ENCODE measurements at places on chromosomes 5 and 9. TPM values are rescaled to one million over a fixed set of nuclear protein-coding genes. Genes with fewer than 3 reads are reported as not detected.
A peak's percentile ranks its signal among the peaks of the same experiment; 100 is the strongest.

- H3K36me3 ChIP-seq, result no peaks in the 10 kb centered on the region
- no peak overlapping the region for H3K4me3 ChIP-seq
- H3K27ac ChIP-seq, result no peak overlapping the region
- DNase-seq, result peak; percentile 63
- no peaks in the 10 kb centered on the region for H3K27me3 ChIP-seq
- no peaks in the 10 kb centered on the region for H3K4me1 ChIP-seq
These were observed 241.5 kb upstream of the CDH18 start for GRCh38 chr5:20229303-20230005.

- no peaks in the 10 kb centered on the region for H3K27me3 ChIP-seq
- H3K4me3 ChIP-seq, result no peak overlapping the region
- H3K27ac ChIP-seq, result no peak overlapping the region
- no peaks in the 10 kb centered on the region for H3K36me3 ChIP-seq
- H3K4me1 ChIP-seq, result no peaks in the 10 kb centered on the region
- DNase-seq, result peak; percentile 68
These were observed 146.1 kb downstream of the TMEM167A start for GRCh38 chr5:82931110-82931509.

DNA sequence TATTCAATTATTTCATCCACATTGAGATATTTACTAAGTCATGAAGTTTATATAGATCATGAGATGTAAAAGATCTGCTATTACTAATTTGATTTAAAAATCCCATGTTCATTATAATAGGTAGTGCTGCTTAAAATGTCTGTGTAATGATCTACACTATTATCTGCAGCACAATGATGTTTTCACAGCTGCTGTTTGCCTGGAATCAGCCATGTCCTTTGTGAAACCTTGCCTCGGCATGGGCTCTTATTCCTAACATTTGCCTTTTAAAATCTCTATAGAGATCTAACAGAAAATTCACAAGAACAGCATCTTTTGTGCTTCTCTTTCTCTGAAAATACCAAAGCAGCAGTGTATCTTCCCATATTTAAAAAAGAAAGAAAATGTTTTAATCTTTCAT lies 444.6 kb downstream of the PTPRD start:
- no peak for DNase-seq
- H3K27me3 ChIP-seq, result no peaks in the 10 kb centered on the region
- no peaks in the 10 kb centered on the region for H3K4me1 ChIP-seq

- no peaks in the 10 kb centered on the region for H3K4me1 ChIP-seq
- no peak overlapping the region for H3K27ac ChIP-seq
- no peaks in the 10 kb centered on the region for H3K27me3 ChIP-seq
- no peak overlapping the region for H3K4me3 ChIP-seq
- DNase-seq, result no peak
These were observed 499.1 kb downstream of the NFIB start for GRCh38 chr9:13814647-13815400.

DNA sequence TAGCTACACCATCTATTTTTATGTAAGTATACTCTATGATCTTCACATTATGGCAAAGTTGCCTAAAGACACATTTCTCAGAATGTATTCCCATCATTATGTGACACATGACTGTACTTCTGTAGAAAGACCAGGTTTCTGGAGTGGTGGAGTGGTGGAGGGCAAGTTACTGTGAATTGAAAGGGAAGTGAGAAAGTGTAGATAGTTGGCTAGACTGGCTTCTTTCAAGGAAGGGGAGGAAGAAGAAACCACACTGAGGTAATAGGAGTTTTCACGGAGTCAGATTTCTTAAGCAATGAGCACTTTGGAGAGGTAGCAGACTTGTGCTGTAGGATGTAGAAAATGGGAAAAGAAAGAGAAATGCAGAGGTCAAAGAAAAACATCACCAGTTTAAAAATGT lies 50.9 kb upstream of the EQTN start:
- H3K4me3 ChIP-seq, result no peak overlapping the region
- no peaks in the 10 kb centered on the region for H3K36me3 ChIP-seq
- no peak for DNase-seq
- no peaks in the 10 kb centered on the region for H3K4me1 ChIP-seq
- H3K27ac ChIP-seq, result no peak overlapping the region

DNA sequence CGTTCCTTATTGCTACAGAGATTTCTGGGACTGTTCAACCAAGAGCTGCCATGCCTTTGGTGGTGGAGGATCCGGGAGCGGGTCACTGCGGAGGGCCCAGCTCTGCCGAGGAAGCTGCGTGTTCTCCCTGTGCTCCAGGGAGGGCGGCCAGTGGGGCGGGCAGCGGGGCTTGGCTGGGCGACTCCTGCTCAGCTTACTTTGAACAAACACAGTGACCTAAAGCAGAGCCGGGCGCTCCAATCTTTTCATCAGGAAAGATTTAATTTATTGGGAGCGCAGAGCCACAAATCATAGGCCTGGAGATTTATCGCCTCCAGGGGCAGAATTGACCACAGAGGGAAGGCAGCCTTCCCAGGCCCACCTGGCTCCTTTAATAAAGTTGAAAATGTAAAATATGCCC lies 27.7 kb downstream of the LHX3 start:
- H3K36me3 ChIP-seq, result no peaks in the 10 kb centered on the region
- no peaks in the 10 kb centered on the region for H3K4me1 ChIP-seq
- peaks cover 4% of the 10 kb centered on the region for H3K27me3 ChIP-seq
- H3K27ac ChIP-seq, result no peak overlapping the region

- H3K27me3 ChIP-seq, result no peaks in the 10 kb centered on the region
- no peak overlapping the region for H3K4me3 ChIP-seq
- peak; percentile 29 for DNase-seq
- peaks cover 15% of the 10 kb centered on the region for H3K4me1 ChIP-seq
These were observed 40.0 kb downstream of the PTGES start for GRCh38 chr9:129712634-129713401.

DNA sequence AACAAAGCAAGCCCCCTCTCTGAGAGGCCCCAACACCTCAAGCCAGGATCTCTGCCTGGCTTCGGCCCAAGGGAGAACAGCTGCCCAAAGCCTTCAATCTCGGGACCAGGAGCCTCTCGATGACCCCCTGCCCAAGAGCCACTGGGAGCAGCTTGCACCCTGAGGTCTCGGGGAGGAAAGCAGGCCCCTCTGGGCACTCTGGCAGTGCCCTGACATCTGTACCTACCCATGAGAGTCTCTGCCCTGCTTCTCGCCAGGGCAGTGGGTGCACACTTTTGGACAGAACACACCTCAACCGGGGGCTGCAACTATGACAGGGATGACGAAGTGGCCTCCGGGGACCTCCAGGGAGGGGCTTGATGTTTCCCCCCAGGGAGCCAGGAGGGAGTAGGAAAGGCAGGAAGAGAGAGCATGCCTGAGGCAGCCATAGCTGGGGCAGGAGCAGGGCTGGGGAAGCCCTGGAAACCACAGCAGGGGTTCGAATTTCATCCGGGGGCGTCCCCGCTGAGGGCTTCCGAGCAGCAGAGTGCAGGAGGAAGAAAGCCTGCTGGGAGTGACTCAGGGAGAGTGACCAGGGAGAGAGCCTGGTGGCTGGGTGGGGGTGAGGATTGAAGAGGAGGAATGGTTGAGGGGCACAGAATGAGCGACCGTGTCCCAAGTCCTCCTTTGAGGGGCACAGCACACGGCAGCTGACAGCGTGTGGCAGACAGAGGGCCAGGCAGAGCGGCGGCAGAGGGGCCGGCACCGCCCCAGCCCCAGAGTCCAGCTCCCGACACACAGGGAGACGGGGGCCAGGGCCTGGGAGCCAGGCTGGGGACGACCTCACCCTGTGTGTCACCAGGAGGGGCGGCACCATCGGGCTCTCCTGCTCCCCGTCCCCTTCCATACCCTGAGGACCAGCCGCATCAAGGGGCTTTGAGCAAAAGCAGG lies 1.8 kb downstream of the LPCAT1 start:
- H3K36me3 ChIP-seq, result peaks cover 10% of the 10 kb centered on the region
- peak overlapping the region; percentile 81 for H3K27ac ChIP-seq
- H3K4me3 ChIP-seq, result peak overlapping the region; percentile 86
- peaks cover 20% of the 10 kb centered on the region for H3K4me1 ChIP-seq

GRCh38 chr9:91884696-91885687 lies 65.0 kb downstream of the ROR2 start:
- no peak overlapping the region for H3K4me3 ChIP-seq
- H3K27me3 ChIP-seq, result no peaks in the 10 kb centered on the region
- no peaks in the 10 kb centered on the region for H3K36me3 ChIP-seq
- DNase-seq, result peak; percentile 27
- peaks cover 7% of the 10 kb centered on the region for H3K4me1 ChIP-seq
- H3K27ac ChIP-seq, result peak overlapping the region; percentile 61

- DNase-seq, result no peak
- no peak overlapping the region for H3K4me3 ChIP-seq
- H3K27ac ChIP-seq, result no peak overlapping the region
- H3K36me3 ChIP-seq, result no peaks in the 10 kb centered on the region
These were observed 322.6 kb downstream of the FBXL17 start for GRCh38 chr5:108059334-108059733.

GRCh38 chr5:91946870-91947269 lies 563.8 kb upstream of the ARRDC3 start:
- no peaks in the 10 kb centered on the region for H3K36me3 ChIP-seq
- no peak for DNase-seq
- H3K4me3 ChIP-seq, result no peak overlapping the region
- H3K27ac ChIP-seq, result no peak overlapping the region
- H3K27me3 ChIP-seq, result no peaks in the 10 kb centered on the region

DNA sequence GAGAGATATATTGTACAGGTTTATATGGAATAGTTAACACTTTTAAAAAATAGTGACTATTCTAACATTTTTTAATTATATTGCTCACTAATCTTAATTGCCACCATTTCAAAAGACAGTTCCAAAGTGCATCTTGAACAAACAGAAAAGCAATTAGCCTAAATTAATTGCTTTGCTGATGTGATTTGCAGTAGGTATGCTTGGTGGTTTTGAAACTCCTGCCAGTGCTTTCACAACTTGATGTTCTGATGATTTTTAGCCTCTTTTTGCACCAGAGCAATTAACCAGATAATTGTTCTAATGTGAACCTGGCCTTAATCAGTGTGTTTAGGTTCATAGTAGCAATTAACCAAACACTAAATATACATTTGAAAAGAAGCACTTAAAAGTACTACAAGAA lies 207.6 kb downstream of the FBXL17 start:
- no peaks in the 10 kb centered on the region for H3K27me3 ChIP-seq
- H3K4me3 ChIP-seq, result no peak overlapping the region
- no peak for DNase-seq
- H3K27ac ChIP-seq, result no peak overlapping the region
- H3K4me1 ChIP-seq, result no peaks in the 10 kb centered on the region

DNA sequence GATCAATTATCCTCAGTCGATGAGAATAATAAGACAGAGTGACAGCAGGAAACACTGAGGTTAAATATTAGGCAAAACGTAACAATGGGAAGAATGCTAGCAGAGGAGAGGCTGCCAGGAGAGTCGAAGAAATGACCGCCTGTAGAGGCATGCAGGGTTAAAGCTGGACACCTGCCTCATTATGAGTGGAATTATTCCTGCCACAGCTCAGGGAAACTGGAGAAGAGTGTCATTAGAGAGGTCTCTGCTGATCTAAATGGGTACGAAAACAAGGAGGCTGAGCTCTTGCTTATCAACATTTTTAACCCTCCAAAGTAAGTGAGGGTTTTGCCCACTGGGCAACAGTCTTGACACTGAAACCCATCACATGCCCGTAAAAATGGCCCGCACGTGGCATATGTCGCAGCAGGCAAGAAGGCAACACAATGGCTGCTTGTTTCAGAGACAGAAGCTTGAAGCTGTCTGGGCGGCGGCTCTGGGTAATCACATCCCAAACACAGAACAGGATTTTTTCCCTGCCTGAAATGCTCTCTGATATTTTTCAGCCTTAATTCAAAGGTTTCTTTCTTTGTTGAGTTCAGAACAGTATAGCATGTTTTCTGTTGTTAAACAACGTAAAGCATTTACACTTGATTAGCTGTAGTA lies 118.7 kb downstream of the MED27 start:
- no peak overlapping the region for H3K27ac ChIP-seq
- no peaks in the 10 kb centered on the region for H3K36me3 ChIP-seq
- H3K4me1 ChIP-seq, result no peaks in the 10 kb centered on the region
- no peak overlapping the region for H3K4me3 ChIP-seq
- peak; percentile 64 for DNase-seq
- no peaks in the 10 kb centered on the region for H3K27me3 ChIP-seq

DNA sequence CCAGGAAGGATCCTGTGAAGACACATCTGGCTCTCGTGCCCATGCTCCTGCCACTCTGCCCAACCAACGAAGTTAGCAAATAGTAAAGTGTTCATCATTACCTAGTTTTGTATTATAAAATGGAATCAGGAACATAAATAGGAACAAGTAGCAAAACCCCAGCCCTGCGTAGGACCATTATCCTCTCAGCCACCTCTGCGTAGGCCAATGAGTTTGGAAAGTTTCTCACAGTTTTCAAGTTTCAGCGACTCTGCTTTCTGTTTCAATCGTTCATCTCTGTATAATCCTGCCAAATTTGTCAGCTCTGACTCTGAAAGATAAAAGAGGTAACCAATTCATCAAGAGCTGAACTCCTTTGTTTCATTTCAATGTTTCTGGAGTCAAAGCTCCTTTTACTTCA lies 10.1 kb upstream of the SPATA24 start:
- peaks cover 2% of the 10 kb centered on the region for H3K36me3 ChIP-seq
- H3K27me3 ChIP-seq, result no peaks in the 10 kb centered on the region
- H3K4me1 ChIP-seq, result peaks cover 3% of the 10 kb centered on the region
- DNase-seq, result no peak
- H3K27ac ChIP-seq, result no peak overlapping the region

- no peak overlapping the region for H3K4me3 ChIP-seq
- no peaks in the 10 kb centered on the region for H3K27me3 ChIP-seq
- H3K36me3 ChIP-seq, result no peaks in the 10 kb centered on the region
- DNase-seq, result no peak
- no peak overlapping the region for H3K27ac ChIP-seq
- no peaks in the 10 kb centered on the region for H3K4me1 ChIP-seq
These were observed 516.6 kb upstream of the CLINT1 start for GRCh38 chr5:158375531-158375930.

DNA sequence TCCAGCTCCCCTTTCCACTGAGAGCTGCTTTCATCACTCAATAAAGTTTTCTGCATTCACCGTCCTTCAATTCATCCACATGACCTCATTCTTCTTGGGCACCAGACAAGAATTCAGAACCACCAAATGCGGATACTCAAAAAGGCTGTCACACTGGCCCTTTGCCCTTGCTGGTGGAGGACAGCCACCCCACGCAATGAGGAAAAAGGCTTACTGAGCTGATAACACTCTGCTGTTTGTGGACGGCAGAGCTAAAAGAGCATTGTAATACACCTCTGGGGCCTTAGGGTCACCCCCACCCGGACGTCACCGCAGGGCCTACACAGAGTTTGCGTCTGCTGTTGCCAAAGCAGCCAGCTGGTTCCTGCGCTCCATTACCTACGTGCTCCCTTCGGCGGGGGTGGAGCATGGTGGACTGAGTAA lies 51.2 kb upstream of the ZNF608 start:
- no peak for DNase-seq
- no peak overlapping the region for H3K27ac ChIP-seq
- H3K27me3 ChIP-seq, result no peaks in the 10 kb centered on the region
- H3K4me1 ChIP-seq, result no peaks in the 10 kb centered on the region
- H3K36me3 ChIP-seq, result no peaks in the 10 kb centered on the region

- H3K36me3 ChIP-seq, result no peaks in the 10 kb centered on the region
- no peaks in the 10 kb centered on the region for H3K27me3 ChIP-seq
- H3K4me1 ChIP-seq, result no peaks in the 10 kb centered on the region
- H3K27ac ChIP-seq, result no peak overlapping the region
- DNase-seq, result peak; percentile 17
These were observed 13.5 kb upstream of the TUSC1 start for GRCh38 chr9:25691786-25692185.

GRCh38 chr5:14552017-14552416 lies 29.6 kb upstream of the OTULINL start:
- no peak for DNase-seq
- H3K4me1 ChIP-seq, result no peaks in the 10 kb centered on the region
- no peaks in the 10 kb centered on the region for H3K27me3 ChIP-seq
- H3K36me3 ChIP-seq, result no peaks in the 10 kb centered on the region

SLC6A7 gene
- total RNA-seq, result not detected

CCIN gene
- total RNA-seq, result 1.3 TPM

GLRA1 gene
- total RNA-seq, result not detected

GALT gene
- 27.2 TPM for total RNA-seq

AQP7 gene
- total RNA-seq, result 0.26 TPM

GABRA6 gene
- total RNA-seq, result not detected

PFN3 gene
- not detected for total RNA-seq

MTAP gene
- total RNA-seq, result 28.8 TPM
